Calu3 (cell line): ENCODE measurements at places on chromosomes 3 and 15. TPM values are rescaled to one million over a fixed set of nuclear protein-coding genes. Genes with fewer than 3 reads are reported as not detected.

GRCh38 chr3:178295292-178295912 is 240.8 kb upstream of the KCNMB2 start:
- H3K4me1 ChIP-seq: no peaks in the 10 kb centered on the region
- no peak for DNase-seq
- no peak overlapping the region for H3K27ac ChIP-seq
- no peak overlapping the region for H3K4me3 ChIP-seq

DNA sequence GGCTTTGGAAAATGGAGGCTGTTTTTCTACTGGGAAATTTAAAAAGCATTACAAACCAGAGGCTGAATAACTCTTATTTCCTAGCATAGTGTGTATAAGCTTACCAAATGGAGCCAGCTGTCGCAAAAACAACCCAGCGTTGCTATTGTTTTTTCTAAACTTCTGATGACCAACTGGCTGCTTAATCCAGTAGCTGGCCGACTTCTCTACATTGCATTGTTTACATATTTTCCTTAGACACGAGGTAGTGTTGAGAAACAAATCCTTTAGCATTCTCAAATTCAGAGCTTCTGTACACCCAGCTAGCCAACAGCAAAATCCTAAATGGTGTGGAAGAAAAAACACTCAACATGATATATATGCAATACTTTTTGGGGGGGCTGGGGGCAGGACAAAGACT is 161.0 kb upstream of the ADAMTS9 start:
- H3K4me1 ChIP-seq: peaks cover 19% of the 10 kb centered on the region
- H3K36me3 ChIP-seq: no peaks in the 10 kb centered on the region
- no peak for DNase-seq
- H3K27ac ChIP-seq: no peak overlapping the region
- H3K27me3 ChIP-seq: no peaks in the 10 kb centered on the region

GRCh38 chr3:125435231-125435630 is 60.1 kb upstream of the ZNF148 start:
- no peak for DNase-seq
- no peak overlapping the region for H3K27ac ChIP-seq
- H3K4me3 ChIP-seq: no peak overlapping the region
- no peaks in the 10 kb centered on the region for H3K36me3 ChIP-seq

The RLBP1 gene
- total RNA-seq: not detected in 2 replicates

DNA sequence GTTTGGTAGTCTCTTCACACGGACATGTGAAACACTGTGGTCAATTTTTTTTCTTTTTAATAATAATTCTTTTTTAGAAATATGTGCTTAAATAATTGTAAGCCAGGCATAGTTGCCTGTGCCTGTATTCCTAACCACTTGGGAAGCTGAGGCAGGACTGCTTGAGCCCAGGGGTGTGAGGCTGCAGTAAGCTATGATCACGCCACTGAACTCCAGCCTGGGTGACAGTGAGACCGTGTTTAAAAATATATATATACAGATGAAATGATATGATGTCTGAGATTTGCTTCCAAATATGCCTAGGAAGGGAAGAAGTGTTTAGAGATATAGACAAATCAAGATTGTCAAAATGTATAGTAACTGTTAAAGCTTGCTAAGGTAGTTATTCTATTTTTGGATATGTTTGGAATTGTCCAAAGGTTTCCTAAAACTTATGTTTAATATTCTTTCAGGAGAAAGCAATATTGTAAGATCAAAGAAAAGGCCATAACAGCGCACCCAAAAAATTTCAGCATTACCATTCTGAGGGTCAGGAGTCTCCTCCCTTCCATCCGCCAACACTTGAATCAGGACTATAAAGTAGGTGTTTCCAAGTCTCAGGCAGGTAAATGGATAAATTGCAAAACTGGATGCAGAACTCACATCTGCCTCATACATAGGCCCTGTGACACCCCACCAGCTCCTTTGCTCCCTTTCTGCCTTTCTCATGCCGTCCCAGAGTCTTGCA is 532 bp upstream of the SELENOT start:
- DNase-seq: no peak
- H3K4me3 ChIP-seq: peak overlapping the region; percentile 97
- peaks cover 69% of the 10 kb centered on the region for H3K36me3 ChIP-seq
- H3K27me3 ChIP-seq: no peaks in the 10 kb centered on the region
- peaks cover 65% of the 10 kb centered on the region for H3K4me1 ChIP-seq
- H3K27ac ChIP-seq: peak overlapping the region; percentile 98

GRCh38 chr3:33217866-33218445 is 654 bp downstream of the SUSD5 start:
- peaks cover 66% of the 10 kb centered on the region for H3K27me3 ChIP-seq
- no peaks in the 10 kb centered on the region for H3K36me3 ChIP-seq

The AP3B2 gene
- total RNA-seq: 13.1 and 24.7 TPM in 2 replicates

- no peak for DNase-seq
- H3K36me3 ChIP-seq: peaks cover 2% of the 10 kb centered on the region
- no peak overlapping the region for H3K27ac ChIP-seq
- no peaks in the 10 kb centered on the region for H3K4me1 ChIP-seq
- H3K4me3 ChIP-seq: no peak overlapping the region
Observed at GRCh38 chr3:53776494-53777101, 69.6 kb downstream of the CHDH start.

The PLA2G4E gene
- total RNA-seq: 0.09 TPM in 1 of 2 replicates, not detected in the other
